ENCODE measurements at places on chromosomes 11 and 22.

DNA sequence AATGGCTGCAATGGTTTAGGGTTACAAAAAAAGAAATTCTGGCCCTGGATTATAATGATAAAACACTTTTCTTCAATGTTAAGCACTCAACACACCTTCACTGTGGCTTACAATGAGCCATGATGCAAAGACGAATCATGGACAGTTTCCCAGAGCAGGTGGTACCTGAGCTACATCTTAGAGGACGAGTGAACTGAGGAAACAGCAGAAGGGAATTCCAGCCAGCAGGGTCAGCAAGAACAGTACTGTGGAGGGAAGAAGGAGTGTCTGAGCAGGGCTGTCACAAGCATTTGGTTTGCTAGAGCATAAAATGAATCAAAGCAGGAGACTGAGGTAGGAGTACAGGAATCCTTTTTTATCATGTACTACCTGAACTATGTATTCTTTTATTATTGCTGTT lies 332.8 kb upstream of the C11orf87 start:
- DNase-seq = no peak

DNA sequence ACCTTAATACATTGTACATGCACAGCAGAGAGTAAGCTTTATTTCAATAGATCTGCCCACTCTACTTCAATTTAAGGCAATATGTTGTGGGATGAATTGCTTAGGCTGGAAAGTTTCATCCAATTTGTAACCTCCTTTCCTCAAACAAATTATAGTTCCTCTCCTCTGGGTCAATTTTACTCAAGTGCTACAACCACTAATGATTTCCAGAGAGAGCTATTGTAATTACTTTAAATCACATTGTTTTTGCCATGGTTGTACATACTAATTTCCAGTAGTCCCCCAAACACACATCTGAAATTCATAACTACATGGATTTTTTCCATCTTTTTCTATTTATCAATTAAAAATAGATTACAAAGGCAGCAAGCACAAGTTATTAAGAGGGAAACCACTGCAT lies 72.9 kb downstream of the APIP start:
- DNase-seq = no peak

GRCh38 chr22:40418366-40419201 lies 48.2 kb downstream of the SGSM3 start:
- no peak for DNase-seq

- DNase-seq = no peak
Measured at GRCh38 chr11:132075447-132075846, 705.0 kb downstream of the NTM start.

DNA sequence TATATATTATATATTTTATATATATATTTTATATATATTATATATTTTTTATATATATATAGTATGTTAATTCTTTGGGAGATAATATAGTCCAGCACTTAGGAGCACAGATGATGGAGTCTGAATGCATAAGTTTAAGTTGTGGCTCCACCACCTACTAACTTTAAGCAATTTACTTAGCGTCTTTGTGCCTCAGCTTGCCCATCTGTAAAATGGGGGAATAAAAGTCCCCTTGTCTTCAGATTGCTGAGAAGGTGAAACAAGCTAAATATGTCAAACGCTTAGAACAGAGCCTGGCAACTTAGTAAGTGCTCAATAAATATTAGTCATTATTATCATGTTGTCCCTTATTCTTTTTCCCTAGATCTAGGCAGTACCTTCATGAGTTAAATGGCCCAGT lies 27.5 kb downstream of the DSCAML1 start:
- DNase-seq = no peak

DNA sequence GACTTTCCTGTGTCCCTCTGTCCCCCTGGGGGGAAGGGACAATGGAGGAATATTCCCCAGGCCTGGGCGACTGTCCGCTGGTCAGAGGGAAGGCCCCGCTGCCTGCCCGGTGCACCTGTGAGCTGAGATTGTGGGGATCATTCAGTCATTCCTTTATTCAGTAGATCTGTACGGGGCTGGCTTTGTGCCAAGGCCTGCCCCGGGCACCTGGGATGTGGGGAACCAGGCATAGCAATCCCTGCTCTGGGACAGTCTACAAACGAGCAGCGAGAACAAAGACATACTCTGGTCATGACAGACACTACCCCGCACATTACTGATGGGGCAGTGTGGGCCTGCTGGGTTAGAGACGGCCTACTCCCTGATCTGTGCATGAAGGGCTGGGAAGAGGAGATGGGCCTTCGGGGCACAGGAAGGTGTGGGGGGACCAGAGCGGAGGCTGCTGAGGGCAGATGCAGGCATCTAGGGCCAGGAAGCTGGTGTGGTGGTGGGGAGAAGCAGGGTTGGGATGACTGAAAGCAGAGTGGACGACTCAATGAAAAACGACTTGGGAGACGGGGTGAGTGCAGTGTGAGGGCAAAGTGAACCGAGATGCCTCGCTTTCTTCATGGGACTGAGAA lies 1.8 kb upstream of the MYO7A start:
- no peak for DNase-seq

DNA sequence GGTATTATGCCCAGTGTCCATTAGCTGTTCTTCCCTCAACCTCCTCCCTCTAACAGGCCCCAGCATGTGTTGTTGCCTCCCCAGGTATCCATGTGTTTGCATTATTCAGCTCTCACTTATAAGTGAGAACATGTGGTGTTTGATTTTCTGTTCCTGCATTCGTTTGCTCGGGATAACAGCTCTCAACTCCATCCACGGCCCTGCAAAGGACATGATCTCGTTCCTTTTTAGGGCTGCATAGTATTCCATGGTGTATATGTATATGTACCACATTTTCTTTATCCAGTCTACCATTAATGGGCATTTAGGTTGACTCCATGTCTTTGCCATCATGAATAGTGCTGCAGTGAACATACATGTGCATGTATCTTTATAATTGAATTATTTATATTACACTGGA lies 82.8 kb downstream of the PRMT3 start:
- DNase-seq = no peak

GRCh38 chr22:28608546-28608945 lies 71.1 kb downstream of the TTC28 start:
- no peak for DNase-seq
